ENCODE measurements at places on chromosomes 11 and 22. TPM values are rescaled to one million over a fixed set of nuclear protein-coding genes. Genes with fewer than 3 reads are reported as not detected.

Gene CBLIF
- not detected for total RNA-seq

- no peak for DNase-seq
Observed at GRCh38 chr22:39712081-39712480, 141.5 kb downstream of the CACNA1I start.

GRCh38 chr22:47550524-47551430, 788.3 kb downstream of the TBC1D22A start:
- DNase-seq = no peak

DNA sequence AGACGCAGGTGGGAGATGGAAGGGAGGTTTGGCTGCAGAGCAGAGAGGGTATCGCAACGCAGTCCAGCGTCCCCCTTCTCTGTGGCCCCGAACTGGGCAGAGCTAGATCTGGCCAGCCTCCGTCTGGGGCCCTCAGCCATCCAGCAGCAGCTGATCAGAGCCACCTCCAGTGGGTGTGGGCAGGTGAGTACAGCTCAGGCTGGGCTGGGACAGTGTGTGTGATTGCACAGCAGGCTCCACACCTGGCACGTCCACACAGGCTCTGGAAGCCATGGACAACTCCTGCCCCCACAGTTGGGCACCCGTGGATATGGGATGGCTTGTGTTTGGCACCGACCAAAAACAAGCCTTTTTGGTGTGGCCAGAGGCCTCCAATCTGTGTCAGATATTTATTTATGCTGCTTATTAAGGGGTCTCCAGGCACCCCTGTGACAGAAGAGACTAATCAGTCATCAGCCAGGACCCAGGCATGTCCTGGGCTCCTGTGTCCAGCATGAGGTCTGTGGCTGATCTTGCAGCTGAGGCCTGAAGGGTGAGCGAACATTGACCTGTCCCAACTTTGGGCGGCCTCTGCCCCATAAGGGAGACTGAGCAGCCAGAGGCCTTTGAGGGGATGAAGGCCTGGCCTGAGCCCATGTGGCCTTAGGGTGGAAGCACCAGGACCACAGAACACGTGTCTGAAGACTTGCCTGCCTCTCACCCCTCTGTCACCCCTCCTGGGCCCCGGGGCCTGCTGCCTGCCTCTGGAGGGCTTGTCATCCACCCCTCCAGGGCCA, 18.6 kb downstream of the POLR3H start:
- DNase-seq = no peak

- no peak for DNase-seq
Observed at GRCh38 chr22:31107894-31108218, 488 bp upstream of the SELENOM start.

Data from prostate gland (tissue), 2 donors.